ENCODE measurements at places on chromosomes 6 and 20. TPM values are rescaled to one million over a fixed set of nuclear protein-coding genes. Genes with fewer than 3 reads are reported as not detected.

PTK7 gene
- total RNA-seq = 166 TPM

PAK5 gene
- total RNA-seq = 6.8 TPM

CPNE5 gene
- 2.9 TPM for total RNA-seq

DNA sequence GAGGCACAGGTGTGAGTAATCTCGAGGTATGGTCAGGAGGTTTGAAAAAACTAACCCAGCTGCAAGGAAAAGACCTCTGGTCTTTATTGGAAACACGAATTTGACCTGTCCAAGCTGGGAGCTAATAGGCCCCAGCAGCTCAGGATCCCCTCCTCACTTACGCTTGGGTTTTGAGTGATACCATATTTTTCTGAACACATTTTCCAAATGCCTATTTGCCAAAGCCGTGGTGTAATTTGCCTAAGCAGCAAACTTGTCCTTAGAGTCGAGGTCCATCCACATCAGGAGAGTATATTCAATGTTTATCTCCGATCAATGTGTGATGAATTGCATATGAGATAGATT lies 128.0 kb downstream of the BCAS1 start:
- no peaks in the 10 kb centered on the region for H3K36me3 ChIP-seq
- H3K4me1 ChIP-seq = peaks cover 35% of the 10 kb centered on the region
- H3K4me3 ChIP-seq = no peak overlapping the region

DNA sequence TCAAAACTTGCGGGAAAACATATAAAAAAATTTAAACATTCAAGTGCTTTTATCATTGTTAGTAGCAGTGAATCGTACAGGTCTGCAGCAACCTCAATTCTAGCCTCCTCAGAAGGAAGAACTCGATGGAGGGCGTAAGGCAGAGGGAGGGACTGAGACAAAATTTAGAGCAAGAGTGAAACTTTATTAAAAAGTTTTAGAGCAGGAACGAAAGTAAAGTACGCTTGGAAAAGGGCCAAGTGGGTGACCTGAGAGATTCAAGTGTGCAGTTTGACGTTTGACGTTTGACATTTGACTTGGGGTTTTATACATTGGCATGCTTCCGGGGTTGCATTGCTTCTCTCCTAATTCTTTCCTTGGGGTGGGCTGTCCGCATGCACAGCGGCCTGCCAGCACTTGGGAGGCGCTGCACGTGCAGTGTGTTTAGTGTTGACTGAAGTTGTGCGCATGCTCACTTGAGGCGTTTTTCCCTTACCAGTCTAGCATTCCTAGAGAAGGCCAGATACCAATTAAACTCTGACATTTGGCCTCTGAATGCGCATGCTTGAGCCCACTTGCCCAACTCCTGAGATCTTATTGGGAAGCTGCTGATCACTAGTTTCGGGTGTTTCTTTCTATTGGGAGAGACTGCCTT lies 82.6 kb downstream of the TBX18 start:
- no peak for DNase-seq
- no peaks in the 10 kb centered on the region for H3K4me1 ChIP-seq
- no peak overlapping the region for H3K4me3 ChIP-seq
- no peak overlapping the region for H3K27ac ChIP-seq
- no peaks in the 10 kb centered on the region for H3K36me3 ChIP-seq

DNA sequence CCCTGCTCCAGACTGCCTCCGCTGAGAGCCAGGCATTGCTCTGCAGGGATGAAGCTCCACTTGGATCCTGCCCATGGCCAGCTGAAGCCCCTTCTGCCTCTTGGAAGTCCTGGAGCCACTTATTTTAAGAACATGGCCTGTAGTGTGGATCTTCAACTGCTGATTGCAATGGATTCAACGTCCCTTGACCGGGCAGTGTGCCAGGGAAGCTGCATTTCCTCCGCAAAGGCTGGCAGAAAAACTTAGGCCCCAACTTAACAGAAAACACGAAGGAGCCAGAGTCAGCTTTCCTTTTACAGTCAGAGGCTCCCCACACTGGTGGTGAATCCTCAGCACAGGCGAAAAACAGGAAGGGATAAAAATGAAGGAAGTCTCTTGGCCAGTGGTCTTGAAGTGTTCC lies 26.3 kb upstream of the FOXQ1 start:
- H3K4me1 ChIP-seq = peaks cover 4% of the 10 kb centered on the region
- peaks cover 2% of the 10 kb centered on the region for H3K27me3 ChIP-seq
- no peak for DNase-seq
